SW 1271 (cell line): ENCODE measurements at places on chromosomes 12 and 14.

- DNase-seq = peak; percentile 68
Observed at GRCh38 chr12:19129486-19130223, at the start of gene PLEKHA5. Gene PLEKHA5 (plus strand): TSS chr12:19129733. CDS start chr12:19129800, 67 bp downstream.

DNA sequence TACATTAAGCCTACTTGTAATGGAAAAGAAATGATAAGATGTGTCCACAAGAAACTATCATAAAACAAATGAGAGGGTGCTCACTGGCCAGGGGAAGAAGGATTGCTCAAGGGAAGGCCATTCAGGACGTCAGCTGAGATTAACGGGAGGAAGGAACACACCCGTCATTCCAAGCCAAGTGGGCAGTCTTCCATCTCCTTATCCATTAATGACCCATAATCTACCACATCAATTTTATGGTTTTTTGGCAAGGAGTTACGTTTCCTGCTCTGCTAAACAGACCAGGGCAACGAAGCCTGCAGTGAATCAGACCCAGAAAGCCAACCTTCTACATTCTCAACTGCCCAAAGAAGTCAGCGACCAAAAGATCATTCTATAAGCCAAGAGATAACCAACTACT is 25.1 kb downstream of the PRKAB1 start:
- DNase-seq = no peak

GRCh38 chr14:35878272-35879150 is 52.4 kb downstream of the BRMS1L start:
- no peak for DNase-seq

- no peak for DNase-seq
Observed at GRCh38 chr12:13199592-13199991, 3.1 kb downstream of the EMP1 start.

DNA sequence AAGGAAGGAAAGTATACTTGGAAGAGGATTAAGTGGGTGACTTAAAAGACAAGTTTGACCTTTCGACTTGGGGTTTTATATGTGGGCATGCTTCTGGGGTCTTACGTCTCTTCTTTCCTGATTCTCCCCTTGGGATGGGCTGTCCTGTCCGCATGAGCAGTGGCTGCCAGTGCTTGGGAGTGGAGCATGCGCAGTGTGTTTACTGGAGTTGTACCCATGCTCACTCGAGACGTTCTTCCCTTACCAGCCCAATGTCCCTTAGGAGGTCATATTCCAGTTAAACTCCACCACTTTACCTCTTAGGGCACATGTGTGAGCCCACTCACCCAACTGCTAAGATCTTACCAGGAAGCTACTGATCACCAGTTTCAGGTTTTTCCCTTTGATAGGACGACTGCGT is 20.0 kb upstream of the CHST11 start:
- DNase-seq = no peak

GRCh38 chr14:92430686-92431085 is 82.9 kb upstream of the RIN3 start:
- no peak for DNase-seq

DNA sequence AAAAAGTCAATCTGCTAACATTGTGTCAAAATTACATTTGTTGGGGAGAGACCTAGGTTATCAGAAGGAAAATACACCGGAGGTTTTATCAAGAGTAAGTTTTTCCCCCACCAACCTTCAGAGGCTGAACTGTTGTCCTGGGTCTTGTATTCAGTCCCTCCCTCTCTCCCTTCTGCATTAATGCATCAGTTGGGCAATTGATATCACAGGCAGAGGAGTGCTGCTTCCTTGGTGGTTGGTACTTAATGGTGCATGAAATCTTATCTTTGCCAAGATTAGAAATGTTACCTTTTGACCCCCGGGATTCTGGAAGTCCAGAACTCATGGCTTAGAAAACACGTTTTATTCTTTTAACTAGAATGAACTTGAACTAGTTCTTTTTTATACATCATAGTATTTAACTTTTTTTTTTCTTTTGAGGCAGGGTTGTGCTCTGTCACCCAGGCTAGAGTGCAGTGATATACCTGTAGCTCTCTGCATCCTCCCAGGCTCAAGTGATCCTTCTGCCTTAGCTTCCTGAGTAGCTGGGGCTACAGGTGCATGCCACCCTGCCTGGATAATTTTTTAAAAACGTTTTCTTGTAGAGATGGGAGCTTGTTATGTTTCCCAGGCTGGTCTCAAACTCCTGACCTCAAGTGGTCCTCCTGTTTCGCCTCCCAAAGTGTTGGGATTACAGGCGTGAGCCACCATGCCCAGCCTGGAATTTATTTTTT is 4.9 kb downstream of the PCBP2 start:
- no peak for DNase-seq

DNA sequence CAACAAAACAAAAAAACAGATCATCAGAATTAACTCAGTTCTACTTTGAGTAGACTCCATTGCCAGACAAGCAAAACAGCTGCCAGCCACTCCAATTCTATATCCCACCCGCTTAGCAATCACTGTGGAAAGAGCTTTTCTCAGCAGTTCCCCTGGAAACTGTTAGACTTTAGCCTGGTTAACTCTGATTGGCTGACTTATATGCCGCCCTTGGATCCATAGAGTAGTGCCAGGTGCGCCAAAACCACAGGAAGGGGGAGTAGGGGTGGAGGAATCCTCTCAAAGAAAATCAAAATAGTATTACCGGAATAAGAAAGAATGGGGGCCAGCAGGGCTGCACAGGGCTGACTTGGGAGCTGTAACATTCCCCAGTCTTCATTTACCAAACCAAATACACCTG is 5.4 kb upstream of the EML5 start:
- DNase-seq = no peak

- DNase-seq = no peak
Observed at GRCh38 chr14:54776361-54777001, 126.1 kb downstream of the GCH1 start.

DNA sequence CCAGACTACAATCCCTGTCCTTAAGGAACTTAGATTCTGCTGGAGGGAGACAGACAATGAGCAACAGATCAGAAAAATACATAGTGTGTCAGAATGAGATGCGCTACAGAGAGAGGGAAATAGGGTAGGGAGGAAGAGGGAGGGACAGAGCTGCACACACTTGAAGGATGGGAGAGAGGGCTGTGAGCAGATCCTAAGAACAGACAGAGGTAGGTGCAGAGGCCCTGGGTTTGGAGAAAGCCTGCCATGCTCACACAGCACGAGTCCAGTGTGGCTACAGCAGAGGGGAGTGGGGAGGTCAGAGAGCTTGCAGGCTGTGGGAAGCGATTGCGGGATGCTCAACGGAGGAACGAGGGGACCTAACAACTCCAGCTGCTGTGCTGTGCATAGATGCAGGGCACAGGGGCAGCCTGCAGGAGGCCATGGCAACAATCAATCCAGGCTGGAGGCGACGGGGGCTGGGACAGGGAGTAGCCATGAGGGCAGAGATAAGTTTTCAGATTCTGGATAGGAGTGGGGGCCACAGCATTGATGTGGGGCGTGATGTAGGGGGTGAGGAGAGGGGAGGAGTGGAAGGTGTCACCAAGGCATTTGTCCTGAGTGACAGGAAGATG is 20.7 kb downstream of the FAIM2 start:
- DNase-seq = no peak

DNA sequence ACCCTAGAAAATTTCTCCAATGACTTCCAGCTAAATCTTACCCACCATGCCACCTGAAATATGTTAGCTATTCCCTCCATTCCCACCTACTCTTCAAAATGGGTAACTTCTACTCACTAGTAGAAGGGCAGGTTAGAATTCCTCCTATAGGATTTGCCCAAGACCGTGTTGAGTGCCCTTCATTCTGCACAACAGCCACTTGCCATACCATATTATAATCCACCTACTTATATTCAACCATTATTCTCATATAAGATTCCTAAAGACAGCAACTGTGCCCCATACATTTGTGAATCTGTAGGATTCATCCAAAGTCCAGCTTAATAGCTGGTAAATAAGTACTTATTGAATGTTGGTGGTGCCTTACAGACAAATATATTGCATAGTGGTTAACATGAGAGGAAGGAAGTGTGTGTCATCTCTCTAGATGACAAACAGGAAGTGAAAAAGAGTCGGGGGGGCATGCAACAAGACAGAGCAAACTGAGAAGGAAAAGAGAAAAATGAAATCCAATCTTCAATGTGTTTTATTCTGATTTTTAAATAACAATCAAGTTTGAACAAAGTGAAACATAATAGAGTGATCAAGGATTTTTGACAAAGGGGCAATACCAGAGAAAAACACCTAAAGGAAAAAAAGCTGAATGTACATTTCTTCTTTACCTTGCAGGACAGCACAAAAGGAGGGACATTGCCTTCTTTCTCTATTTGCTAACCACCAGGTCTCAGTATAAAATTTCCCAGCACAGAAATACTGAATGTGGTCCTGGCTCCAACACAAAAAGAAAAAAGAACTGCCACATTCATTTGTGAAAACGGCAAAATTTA is 389.3 kb upstream of the USP15 start:
- no peak for DNase-seq

DNA sequence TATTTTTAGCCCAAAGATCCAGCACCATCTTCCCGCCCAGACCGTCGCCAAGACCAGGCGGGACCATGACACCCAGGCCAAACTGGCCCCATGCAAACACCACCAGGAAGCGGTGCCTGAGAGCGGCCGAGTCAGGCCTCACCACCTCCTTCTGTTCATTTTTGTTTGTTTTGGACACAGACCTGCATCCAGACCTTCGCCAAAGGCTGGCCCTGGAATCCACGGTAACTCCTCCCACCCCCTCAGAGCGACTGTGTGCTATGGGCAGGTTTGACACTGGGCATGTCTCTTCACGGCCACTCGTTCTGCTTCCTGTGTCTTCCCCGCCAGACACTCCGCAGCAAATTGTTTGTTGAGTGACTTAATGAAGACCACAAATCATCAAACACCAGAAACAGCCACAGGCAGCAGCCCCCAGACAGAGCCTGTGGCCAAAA is 47.1 kb downstream of the NCOR2 start:
- DNase-seq = no peak

DNA sequence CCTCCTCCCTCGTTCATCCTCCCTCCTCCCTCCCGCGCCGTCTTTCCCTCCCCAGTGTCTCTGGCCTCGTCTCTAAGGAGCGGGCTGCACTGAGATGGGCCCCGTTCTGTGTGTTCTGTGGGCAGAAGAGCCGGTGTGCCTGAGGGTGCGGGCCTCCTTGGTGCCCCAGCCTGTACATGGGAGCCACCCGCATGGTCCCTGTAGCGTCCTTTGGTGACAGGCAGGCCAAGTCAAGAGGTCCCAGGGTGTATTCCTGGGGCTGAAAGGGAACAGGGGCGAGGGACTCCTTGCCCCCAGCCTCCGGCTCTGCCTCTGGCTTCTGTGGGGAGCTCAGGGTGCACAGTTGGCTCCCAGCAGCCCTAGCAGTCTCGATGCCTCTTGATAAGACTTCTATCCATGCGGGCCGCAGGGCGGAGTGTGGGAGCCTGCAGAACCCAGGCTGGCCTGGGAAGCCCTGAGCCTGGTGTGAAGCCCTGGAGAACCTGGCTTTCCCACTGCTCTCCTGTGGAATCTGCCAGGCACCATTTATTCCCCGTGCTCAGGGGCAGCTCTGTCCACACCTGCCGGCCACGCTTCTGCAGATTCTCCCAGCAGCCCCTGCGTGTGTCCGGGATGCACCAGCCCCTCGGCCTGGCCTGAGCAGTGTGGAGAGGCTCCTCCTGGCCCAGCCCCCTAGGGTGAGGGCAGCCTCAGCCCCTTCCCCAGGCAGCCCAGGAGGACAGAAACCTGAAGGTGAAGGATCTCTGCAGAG is 181.3 kb downstream of the KIF26A start:
- no peak for DNase-seq

- no peak for DNase-seq
Observed at GRCh38 chr12:105622846-105623736, 292.6 kb downstream of the C12orf75 start.

DNA sequence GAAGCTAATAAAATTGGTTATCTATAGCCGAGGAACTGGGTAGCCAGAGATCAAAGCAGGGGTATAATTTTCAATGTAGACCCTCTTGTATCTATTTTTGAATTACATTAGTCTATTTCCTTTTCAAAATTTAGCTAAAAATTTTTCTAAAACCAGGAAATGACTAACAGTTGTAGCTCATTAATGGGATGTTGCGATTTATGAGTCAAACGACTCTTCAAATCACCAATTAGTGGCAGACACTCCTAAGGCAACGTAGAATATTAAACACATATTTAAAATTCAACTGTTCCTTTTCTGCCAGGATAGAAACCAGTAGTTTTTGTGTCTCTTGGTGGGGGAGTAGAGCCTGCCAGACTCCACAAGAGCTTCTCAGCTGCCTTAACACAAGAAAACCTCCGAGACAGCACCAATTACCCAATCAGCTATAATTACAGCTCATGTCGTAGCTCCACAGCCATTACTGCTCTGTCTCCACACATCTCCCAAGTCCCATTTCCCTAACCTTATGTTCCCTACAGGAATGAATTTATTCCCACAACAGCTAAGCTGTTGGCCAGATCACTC is 26.9 kb downstream of the GCN1 start:
- DNase-seq = no peak

GRCh38 chr12:11958221-11959091 is 112.3 kb upstream of the BCL2L14 start:
- DNase-seq = peak; percentile 47

DNA sequence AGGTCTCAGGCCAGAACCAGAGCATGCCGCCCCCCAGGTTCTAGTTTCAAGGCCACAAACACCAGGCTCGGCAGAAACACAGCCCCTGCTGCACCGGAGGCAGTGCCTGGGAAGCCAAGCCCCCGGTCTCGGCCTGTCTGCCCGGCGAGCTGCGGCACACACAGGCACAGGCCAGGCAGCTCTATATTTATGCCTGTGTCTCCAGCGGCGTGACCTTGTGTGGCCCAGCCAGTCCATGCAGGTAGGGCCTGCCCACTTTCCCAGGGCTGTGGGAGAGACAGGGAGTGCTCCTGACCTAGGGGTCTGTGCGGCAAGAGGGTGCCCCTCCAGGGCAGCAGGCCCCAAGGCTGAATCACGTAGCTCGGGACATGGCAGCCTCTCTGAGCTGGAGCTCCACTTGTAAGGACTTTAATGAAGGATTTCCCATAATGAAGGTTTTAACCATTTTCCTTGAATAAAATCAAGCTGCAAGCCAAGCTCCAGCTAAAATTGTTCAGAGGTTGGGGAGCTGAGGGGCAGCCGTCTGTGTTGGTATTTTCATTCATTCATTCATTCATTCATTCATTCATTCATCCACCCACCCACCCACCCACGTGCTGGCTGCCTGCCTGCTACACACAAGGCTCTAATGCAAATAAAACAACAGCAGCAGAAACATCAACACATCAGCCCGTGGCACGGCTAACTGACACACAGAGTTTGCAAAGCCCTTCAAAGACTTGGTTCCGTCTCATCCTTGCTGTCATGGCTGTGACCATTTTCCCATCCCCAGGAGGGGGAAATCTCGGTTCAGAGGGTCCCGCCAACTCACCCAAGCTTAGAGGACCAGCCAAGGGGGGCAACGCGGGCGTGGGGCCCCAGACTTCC is 92.0 kb downstream of the RFLNA start:
- no peak for DNase-seq
